Left kidney (tissue), 8 donors: ENCODE measurements at places on chromosomes 12 and 14.

- no peak for DNase-seq
These were observed 3.3 kb downstream of the MTA1 start for GRCh38 chr14:105422695-105423487.

GRCh38 chr12:45130881-45131281 is 80.0 kb upstream of the DBX2 start:
- peak; percentile 68 for DNase-seq

GRCh38 chr12:124399622-124400021 is 104.7 kb downstream of the RFLNA start:
- DNase-seq = no peak

GRCh38 chr12:20482491-20483054 is 114.2 kb downstream of the PDE3A start:
- peak; percentile 30 for DNase-seq

- DNase-seq = no peak
These were observed 791.6 kb upstream of the NOVA1 start for GRCh38 chr14:27389402-27389801.
